ENCODE measurements at places on chromosomes 11 and 22. TPM values are rescaled to one million over a fixed set of nuclear protein-coding genes. Genes with fewer than 3 reads are reported as not detected.

Gene SLC37A2
- total RNA-seq, result 9.1 TPM

DNA sequence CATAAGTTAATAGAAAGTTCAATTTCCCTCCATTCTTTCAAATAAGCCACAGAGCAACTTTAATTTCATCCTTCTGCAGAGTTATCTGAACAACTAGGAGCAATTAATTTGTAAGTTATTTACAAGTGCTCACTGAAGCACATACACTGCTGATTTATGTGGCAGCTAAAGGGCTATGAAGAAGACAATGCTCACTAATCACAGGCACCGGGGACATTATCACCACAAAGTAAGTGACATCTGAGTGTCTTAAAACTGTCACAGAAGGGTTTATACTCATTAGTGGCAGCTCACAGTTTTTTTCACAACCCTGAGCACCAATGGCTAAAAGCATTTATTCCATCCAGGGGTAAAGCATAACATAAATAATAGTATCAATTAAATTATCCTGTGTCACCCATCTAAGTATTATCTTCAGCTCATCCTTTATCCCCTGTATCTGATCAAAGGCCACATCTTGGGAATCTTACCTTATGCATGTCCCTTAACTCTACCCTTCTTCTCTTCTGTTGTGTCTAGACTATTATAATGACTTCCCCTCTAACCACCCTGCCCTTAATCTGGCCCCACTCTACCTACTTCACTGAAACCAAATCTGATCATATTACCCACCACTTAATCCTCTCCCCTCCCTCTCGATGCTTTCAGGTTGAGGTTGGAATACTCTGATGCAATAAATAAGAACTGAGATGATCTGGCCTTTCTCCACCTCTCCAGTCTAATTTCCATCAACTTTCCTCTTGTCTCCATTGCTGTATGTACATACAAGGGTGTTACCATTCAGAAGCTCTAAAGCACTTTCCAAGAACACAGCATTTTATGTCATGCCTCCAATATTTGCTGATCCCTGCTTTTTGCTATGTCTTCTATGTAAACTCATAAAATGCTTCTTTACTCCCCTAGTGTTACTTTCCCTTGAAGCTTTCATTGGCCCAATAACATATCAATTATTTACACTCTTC lies 252.7 kb downstream of the CASP12 start:
- no peak for DNase-seq
- H3K4me1 ChIP-seq, result no peaks in the 10 kb centered on the region
- H3K4me3 ChIP-seq, result no peak overlapping the region
- H3K27me3 ChIP-seq, result no peaks in the 10 kb centered on the region
- no peak overlapping the region for H3K27ac ChIP-seq

DNA sequence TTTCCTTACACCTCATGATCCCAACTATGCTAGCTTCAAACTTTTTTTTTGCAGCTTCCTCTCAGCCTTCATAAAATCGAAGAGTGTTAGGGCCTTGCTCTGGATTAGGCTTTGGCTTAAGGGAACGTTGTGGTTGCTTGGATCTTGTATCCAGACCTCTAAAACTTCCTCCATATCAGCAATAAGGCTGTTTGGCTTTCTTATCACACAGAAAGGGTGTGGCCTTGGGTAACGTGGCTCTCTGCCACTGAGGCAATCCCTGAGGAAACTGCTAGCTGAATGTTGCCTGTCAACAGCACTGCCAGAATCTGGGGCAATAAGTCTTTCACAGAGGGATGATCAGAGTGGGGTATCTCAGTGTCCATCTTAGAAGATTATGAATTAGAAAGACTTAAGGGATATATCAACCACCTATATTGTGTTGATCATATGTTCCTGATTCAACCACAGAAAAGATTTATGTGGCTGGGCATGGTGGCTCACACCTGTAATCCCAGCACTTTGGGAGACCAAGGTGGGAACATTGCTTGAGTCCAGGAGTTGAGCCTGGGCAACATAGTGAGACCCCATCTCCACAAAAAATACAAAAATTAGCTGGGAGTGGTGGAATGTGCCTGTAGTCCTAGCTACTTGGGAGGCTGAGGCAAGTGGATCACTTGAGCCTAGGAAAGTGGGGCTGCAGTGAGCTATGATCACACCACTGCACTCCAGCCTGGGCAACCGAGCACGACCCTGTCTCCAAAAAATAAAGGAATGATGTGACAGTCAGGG lies 12.5 kb upstream of the CUL5 start:
- H3K4me3 ChIP-seq, result no peak overlapping the region
- H3K27me3 ChIP-seq, result no peaks in the 10 kb centered on the region
- no peaks in the 10 kb centered on the region for H3K4me1 ChIP-seq
- H3K36me3 ChIP-seq, result no peaks in the 10 kb centered on the region

- no peaks in the 10 kb centered on the region for H3K4me1 ChIP-seq
- no peak for DNase-seq
- H3K4me3 ChIP-seq, result no peak overlapping the region
- no peaks in the 10 kb centered on the region for H3K36me3 ChIP-seq
- H3K27me3 ChIP-seq, result no peaks in the 10 kb centered on the region
Measured at GRCh38 chr11:25710975-25711374, 621.0 kb upstream of the ANO3 start.

Gene CNTF
- 3.1 TPM for total RNA-seq
